Mesothelial cell of epicardium (in vitro differentiated cells): ENCODE measurements at places on chromosomes 7 and 10.

DNA sequence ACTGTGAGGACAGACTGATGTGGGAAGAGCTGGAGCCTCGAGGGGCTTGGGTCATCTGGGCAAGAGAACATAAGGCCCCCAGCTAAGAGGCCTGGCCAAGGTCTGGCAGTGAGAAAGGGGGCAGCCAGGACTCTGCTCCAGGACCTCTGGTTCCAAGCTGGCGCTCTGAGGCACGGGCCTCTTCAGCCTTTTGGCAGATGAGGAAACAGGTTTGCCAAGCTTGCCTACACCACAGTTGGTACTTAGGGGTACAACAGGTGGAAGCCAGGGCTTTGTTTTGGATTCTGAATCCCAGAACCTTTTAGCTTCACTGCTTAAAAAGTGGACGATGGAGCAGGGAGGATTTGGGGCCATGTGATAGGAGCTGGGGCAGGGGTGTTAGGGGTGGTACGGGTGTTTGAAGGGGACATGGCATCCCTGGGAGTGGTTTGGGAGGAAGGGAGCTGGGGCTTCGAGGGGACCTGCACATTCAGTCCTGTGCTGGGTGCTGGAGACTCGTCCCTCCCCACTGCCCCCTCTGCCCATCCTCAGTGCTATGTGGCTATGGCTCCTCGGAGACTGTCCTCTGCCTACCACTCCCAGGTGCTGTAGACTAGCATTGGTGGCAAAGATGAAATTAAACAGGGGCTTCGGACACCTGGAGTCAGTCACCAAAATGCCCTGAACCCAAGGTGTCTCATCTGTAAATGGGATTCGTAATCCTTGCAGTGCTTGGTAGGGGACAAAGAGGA, 30.3 kb downstream of the ZNF775 start:
- DNase-seq = no peak

GRCh38 chr10:58853668-58854067, 322.8 kb upstream of the PHYHIPL start:
- no peak for DNase-seq

- no peak for DNase-seq
These were observed 9.3 kb upstream of the MCU start for GRCh38 chr10:72682638-72683037.

GRCh38 chr7:140036224-140036962, 26.4 kb downstream of the PARP12 start:
- DNase-seq = no peak

- DNase-seq = no peak
These were observed 50.6 kb upstream of the RET start for GRCh38 chr10:43026039-43026973.

DNA sequence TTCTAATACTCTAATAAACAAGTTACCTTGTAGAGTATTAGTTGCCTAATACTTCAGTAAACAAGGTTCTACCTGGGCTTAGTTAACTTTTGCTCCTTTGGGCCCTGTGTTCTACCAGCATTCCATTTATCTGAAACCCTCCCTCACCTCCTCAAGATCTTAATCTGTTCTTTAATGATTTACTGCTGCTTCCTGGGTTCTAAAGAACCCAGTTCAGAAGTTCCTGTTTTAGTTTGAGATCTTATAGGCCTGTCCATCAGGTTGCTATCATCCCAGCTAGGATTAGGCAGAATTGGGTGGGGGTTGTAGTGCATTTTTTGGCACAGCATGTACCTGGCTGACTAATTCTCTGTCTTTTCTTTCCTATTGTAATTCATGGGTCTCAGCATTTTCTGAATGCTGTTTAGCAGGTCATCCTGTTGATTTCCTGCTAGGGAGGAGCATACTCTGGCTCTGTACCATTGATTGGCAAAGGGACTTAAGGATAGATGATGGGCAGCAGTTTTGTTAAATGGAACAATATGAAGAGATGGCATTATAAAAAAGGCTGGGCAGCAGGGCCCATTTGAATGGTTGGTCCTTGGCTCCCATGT, 53.7 kb upstream of the TMEM248 start:
- DNase-seq = no peak

DNA sequence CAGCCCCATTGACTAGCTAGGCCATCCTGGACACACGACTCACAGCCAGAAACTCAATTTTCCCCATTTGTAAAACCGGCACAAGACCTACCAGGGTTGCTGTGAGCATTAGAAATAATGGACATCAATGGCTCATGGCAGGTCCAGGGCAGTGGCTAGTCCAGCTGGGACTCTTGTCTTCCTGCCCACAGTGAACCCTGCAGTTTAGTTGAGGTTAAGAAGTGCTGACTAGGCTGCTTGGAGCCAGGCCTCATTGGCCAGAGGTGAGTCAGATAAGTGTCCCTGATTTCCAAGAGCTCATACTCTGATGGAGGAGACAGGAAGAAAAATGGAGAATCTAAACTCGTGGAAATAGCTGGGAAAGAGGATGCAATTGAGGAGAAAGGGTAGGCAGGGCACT, 123.4 kb upstream of the ZNF92 start:
- DNase-seq = no peak

- DNase-seq = no peak
These were observed 19.6 kb upstream of the RET start for GRCh38 chr10:43057231-43057711.

GRCh38 chr10:12350167-12350872, 973 bp downstream of the CAMK1D start:
- peak; percentile 47 for DNase-seq

- DNase-seq = no peak
These were observed 104.7 kb downstream of the TMEM178B start for GRCh38 chr7:141178486-141179135.

- no peak for DNase-seq
These were observed 362.8 kb downstream of the HGF start for GRCh38 chr7:81407094-81407493.

DNA sequence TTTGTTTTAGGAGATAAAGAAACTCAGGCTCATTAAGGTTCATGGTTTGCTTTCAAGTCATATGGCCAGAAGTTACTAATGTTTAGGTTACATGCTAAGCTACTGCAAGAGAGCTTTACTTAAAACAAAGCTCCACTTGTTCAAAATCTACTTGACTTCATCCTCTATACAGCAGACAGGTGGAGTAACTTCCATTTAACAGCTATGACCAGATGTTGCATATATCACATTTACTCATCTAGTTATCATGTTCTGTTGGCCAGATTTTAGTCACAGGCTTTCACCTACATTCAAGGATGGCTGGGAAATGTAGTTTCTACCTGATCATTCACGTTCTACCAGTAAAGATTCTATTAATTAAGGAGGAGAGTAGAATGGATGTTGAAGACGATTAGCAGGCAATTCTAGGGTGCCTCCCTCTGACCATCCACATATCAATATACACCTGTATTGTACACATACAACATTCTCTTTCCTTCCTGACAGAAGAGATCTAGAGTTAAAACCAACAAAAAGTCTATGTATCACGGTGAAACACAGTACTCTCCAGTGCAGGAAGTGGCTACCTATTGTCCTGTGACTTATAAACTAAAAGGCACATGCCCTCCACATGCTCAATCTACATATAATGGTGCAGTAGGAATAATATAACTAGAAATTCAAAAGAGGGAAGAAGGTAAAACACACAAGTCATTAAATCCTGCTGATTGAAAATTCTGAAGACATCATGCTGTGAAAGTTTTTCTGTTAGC, 488.0 kb downstream of the MDFIC start:
- DNase-seq = no peak

DNA sequence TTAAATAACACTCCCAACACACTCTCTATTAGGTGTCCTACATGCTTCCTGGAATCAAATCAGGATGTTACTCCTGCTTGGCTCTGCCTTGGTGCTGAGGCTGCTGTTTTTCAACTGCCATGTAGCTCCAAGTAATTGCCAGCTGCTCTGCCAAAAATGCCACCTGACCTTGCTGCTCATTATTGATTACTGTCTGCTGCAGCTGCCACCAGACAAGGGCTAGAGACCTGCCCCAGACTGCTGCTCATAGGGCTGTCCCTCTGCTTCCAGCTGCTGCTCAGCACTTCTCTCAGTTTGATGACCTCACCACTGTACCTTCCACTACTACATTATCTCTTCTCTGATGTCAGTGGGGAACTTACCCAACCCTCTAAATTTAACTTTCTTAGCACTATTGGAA, 102.5 kb downstream of the PCLO start:
- DNase-seq = no peak

DNA sequence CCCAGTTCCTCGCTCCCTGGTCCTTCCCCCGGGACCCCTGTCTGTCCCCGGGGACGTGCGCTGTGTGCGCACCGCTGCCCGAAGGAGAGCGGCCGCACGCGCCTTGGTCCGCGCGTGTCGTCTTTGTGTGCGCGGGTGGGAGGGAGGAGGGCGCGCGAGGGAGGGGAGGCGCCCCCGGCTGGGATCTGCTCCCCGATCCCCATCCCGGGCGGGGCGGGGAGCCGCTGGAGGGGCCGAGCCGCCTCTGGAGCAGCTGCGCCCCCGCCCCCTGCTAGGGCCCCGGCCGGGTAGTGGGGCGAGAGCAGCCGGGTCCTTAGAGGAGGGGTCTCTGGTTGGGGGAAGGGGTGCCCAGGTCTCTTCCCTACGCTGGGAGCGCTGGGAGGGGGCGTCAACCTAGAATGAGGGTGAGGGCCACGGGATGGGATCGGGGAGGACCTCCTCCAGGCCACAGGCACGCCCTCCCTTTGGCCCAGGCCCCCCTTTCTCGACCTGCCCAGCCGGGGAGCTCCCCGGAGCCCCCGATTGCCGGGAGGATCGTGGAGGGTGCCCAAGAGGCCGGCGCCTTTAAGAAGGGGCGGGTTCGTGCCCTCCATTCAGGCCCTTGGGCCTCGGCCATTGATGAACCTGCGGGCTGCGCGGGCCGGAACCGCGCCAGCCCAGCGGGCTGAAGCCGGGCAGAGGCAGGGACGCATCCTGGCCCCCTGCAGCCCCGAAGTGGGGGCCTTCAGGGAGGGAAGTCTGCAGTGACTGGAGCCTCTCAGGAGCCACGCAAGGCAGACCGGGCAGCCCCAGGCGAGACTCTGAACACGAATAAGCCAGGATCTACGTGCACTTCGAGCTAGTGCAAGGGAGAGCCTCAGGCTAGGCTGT, 678 bp downstream of the SH2B2 start:
- no peak for DNase-seq

DNA sequence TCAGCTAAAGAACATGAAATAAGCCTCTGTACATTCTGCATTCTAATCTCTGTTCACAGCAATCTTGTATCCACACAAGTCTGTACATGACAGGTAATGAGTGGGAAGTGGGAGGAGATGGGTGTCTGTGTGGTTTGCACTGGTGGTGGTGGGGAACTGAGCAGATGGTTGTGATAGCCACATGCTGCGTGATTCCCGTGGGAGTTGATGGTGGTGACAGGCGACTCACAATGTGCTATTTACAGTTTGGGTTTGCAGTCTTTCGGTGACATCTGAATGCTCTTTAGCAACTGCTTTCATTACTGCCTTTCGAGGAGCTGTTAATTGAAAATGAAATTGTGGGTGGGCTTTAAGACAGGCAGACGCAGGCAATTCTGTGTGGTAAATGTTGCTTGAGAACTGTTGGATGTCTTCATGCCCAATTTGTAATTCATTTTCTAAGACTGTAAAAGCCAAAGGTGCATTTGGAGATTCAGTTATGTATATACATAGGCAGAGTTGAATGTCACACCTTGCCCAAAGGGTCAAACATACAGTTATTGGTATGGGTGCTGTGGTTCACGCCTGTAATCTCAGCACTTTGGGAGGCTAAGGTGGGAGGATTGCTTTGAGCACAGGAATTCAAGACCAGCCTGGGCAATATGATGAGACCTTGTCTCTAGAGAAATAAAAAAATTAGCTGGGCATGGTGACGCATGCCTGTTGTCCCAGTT, 308.2 kb downstream of the AUTS2 start:
- DNase-seq = no peak

DNA sequence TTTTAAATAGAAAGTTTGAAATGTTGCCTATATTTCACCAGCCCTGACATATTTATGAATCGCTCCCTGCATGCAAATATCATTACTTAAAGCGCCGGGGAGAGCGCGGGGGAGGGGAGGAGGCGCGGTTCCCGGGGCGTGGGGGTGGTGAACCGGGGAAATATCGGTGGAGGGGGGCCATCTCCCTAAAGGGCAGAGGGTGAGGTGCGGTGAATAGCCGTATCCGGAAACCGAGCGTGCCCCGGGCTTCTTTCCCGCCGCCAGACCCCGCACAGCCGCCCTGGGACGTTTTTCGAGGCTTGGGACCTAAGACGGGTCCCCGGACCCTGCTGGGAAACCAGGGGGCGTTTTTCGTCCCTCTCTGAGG, 6.9 kb upstream of the ZNF503 start:
- peak; percentile 58 for DNase-seq

- DNase-seq = no peak
These were observed 26.6 kb downstream of the LRRC4 start for GRCh38 chr7:128004623-128005022.

GRCh38 chr10:61592581-61592980, 70.1 kb upstream of the CABCOCO1 start:
- no peak for DNase-seq

DNA sequence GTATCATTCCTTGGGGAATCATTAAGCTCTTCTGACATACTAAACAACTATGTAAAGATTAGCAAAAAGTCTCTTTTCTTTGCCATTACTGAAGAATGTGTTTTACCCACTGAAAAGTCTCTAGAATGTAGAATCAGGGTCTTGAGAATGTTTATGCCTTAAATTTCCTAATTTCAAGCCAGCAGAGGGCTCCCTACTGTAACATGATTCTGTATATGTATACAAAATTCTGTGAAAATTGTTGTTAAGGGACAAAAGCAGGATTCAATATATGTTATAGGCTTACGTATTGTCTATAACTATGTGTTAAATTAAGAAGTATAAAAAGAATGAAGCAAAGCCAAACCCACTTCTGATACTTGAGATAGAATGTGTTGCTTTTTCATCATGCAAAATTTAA, 296.9 kb upstream of the DGKB start:
- no peak for DNase-seq

DNA sequence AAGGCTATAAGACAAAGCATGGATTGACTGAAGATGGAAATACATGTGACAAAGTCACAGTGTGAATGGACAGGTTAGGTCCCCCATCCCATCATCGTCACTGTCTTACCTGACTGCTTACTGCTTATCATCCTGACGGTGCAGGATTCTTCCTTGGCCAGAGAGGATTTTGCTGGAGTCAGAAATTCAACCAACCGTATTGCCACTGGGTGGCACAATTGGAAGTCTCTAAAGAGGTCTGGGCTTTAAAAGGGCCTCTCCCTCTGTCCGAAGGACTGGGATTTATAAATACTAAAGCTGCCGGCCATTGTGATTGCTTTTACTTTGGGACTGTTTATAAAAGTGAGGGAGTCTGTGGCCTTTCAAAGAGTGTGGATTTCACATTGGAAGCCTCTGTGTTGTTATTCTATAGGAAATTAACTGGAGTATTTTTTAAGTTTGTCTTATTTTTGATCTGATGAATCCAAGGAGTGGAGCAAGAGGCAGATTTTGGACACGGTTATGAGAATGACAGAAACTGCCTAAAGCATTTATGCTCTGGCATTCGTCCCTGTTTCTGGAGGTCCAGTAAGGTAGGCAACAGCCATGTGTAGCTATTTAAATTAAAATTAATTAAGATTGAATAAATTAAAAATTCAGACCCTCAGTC, 113.3 kb upstream of the CREB5 start:
- no peak for DNase-seq

GRCh38 chr10:95214369-95214768, 20.3 kb downstream of the ACSM6 start:
- DNase-seq = no peak

- no peak for DNase-seq
These were observed 15.8 kb upstream of the VIPR2 start for GRCh38 chr7:159160450-159160849.

GRCh38 chr10:86349940-86350630, 16.5 kb downstream of the GRID1 start:
- no peak for DNase-seq
